CD4-positive, alpha-beta T cell treated with Interleukin-17A for 1 hour (primary cell): ENCODE measurements at places on chromosomes 3 and 15.

GRCh38 chr15:32986147-32986546 is 208.4 kb downstream of the FMN1 start:
- no peak for DNase-seq

GRCh38 chr3:149575961-149576564 is 81.8 kb downstream of the WWTR1 start:
- no peak for DNase-seq

DNA sequence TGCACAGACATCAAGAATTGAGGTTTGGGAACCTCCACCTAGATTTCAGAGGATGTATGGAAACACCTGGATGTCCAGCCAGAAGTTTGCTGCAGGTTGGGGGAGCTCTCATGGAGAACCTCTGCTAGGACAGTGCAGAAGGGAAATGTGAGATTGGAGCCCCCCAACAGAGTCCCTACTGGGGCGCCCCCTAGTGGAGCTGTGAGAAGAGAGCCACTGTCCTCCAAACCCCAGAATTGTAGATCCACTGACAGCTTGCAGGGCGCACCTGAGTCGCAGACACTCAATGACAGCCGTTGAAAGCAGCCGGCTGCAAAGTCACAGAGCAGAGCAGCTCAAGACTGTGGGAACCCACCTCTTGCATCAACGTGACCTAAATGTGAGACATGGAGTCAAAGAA is 34.6 kb upstream of the EPHA6 start:
- DNase-seq = no peak

- no peak for DNase-seq
Observed at GRCh38 chr3:13536832-13537231, 12.1 kb upstream of the FBLN2 start.

DNA sequence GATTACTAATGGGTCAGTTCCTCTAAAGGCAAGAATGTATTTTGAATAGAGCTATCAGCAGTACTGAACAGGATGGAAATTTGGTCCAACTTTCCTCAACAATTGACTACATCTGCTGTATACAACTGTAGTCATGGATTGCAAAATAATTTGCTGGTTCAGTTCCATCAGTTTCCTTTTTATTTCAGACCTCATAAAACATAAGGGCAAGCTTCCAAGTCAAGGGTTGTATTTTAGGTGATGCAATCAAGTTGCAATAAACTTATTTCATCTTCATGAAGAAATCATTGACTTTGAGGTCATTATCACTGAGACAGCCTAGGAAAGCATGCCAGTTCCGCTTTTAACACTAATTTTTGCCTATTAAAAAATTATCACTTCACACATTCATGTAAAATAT is 90.4 kb upstream of the TSEN2 start:
- no peak for DNase-seq
